ENCODE measurements at places on chromosomes 4 and X.

- DNase-seq, result peak; percentile 56
Measured at GRCh38 chrX:24479924-24480323, 14.8 kb downstream of the PDK3 start.

DNA sequence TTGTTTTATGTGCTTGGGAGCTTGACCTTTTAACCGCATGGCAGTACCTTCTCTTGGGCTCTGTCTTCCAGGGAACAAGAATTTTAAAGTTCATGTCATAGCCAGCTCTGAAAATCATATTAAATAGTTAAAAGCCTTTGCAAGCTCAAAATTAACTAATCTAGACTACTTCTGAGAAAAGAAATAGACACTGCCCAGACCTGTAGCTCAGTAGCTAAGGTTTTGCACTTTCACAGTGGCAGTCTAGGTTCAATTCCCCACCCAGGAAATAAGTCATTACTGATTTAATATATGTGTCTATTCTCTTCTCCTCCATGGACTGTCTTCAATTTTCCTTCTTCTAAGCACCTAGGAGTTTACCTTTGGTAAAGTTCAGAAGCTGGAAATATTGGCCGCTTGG, 27.4 kb downstream of the HSD17B11 start:
- DNase-seq, result no peak

DNA sequence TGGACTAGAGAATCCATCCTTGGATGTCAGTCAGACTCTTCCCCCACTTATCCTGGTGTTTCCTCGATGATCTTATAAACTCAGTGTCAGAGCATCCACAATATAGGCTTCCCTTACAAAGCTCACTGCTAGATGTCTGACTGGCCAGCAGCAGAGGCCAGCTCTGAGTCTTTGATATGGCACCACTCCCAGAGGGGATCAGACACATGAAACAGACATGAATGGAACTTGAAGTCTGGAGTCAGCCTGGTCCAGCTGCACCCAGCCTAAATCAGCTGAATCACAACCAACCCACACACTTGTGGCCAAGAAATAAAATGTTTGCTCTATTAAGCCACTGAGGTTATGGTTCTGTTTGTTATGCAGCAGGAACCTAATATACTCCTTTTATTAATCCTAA, 129.6 kb upstream of the MED14 start:
- no peak for DNase-seq

DNA sequence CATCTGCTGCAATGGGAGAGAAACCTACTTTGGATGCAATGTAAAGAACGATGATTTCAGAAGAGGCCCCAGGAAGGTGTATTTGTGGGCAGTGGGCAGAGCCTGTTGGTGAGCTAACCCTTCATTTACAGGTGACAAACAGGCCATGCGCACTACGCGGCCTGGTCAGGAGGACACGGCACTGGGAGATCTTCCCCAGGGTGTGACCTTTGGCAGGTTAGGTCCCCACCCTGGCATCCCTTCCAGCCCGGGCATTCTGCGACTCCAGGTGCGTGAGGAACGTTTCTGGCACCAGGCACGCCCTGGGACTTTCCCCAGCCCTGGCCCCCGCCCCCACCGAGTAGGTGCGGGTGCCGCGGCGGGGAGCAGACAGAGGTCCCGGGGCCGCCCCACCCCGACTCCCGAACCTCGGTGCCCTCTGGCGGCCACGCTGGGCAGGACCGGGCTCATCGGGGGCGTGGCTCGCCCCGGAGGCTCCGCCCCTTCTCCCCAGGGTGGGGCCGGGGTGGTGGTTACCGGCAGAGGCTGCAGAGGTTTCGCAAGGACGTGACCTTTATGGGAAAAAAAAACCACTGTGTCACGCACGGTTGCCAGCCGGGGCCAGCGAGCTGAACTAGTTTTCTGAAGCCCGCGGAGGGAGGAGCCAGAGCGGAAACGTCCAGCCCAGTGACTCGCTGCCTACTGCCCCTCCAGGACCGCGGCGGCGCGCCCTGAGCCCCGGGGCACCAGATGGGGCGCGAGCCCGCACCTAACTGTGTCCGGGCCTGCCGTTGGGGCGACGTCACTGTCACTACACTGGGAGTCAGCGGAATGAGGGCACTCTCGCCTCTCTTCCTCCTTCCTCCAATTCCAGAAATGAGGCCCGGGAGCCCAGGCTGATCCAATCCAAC, 5.0 kb upstream of the NYX start:
- DNase-seq, result peak; percentile 63

DNA sequence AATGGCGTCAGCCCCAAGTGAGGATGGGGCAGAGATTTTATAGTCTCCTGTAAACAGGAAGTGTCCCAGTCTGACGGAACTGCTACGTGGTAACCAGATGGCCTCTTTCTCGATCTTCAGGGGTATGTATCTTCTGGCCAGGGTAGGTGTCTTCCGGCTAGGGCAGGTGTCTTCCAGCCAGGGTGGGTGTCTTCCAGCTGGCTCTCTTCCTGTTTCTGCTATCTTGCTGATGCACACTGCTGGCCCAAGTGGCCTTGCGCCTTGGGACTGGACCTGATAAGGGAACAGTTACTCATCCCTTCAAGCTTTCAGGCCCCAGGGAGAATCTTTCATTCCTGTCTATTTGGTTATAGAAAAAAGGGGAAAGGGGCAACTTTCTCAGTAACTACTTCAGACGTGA, 178.7 kb upstream of the MAGEE2 start:
- DNase-seq, result no peak

GRCh38 chrX:86137071-86137470, 11.2 kb upstream of the DACH2 start:
- no peak for DNase-seq

DNA sequence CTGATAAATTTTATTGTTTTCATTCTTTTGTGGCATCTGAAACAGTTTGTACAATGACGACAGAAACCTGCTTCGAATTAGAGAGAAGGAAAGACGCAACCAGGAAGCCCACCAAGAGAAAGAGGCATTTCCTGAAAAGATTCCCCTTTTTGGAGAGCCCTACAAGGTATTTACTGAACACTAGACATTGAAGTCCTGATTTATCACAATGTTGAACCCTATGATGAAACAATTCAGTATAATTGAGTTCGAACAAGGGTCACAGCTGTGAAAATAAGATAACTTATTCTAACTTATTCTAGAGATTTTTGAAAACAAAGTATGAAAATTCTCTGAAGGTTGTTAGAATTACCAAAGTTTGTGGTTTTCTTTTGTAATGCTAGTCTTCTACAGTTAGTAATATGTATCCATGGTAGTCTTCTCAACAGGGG, 111.3 kb downstream of the AFF1 start:
- no peak for DNase-seq

DNA sequence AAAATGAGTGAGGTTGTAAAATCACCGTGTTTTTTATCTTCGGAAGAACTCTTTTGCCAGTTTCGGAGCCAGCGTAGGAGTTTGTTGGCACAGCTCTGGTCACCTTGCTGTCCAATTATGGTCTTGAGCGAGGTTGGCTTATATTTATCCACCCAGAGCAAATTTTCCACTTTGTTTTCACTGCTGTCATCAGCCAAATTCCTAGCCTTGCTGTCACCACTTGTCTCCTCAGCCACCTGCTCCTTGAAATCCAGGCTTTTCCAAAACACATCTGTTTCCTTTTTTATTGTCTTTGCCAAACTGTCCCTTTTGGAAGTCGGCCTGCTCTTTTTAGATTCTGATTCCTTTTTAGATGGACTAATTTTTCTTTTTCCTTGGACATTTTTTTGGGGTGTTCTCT, 57.6 kb downstream of the RFC1 start:
- DNase-seq, result no peak

GRCh38 chr4:186158021-186158813, 33.1 kb upstream of the CYP4V2 start:
- DNase-seq, result no peak

DNA sequence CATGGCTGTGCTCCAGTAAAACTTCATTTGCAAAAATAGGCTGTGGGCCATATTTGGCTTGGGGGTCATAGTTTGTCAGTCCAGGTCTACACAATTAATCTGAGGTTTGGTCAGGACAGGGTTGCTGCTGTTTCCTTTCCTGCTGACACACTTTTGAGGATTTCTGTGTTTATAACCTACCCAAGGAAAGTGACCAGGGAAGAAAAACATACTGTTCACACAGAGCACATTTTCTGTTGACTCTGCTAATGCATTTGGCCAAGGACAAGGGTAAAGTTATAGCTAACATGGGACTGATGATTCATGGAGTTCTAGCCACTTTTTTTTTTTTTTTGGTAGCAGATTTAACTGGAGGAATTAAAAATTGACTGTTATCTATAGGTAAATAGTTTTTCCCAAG, 43.9 kb upstream of the GEMIN8 start:
- no peak for DNase-seq

- no peak for DNase-seq
Measured at GRCh38 chr4:16626945-16627344, 271.5 kb downstream of the LDB2 start.
